ENCODE measurements at places on chromosomes 3 and 15.

DNA sequence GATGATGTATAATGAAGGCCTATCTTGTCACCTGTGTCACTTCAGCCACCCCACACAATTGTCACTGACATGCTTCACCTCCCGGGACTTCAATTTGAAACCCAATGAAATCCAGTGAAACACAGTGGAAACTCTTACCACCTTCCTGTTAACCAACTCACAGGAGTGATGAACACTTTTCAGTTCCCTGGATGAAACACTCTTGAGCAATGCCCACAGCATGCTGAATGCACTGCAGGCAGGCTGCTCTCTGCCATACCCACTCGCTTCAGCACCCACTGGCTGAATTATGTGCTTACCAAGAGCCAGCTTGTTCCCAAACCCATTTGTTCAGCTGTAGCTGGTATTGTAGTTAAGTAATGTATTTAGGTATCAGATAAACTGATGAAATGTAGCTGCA is 47.0 kb downstream of the MAP2K1 start:
- no peaks in the 10 kb centered on the region for H3K27me3 ChIP-seq
- no peaks in the 10 kb centered on the region for H3K36me3 ChIP-seq
- H3K4me3 ChIP-seq: no peak overlapping the region
- DNase-seq: no peak
- H3K27ac ChIP-seq: no peak overlapping the region

GRCh38 chr15:31464216-31465082 is 137.8 kb downstream of the KLF13 start:
- no peaks in the 10 kb centered on the region for H3K4me1 ChIP-seq
- no peaks in the 10 kb centered on the region for H3K36me3 ChIP-seq
- DNase-seq: no peak
- no peak overlapping the region for H3K4me3 ChIP-seq
- no peak overlapping the region for H3K27ac ChIP-seq
- H3K27me3 ChIP-seq: no peaks in the 10 kb centered on the region

DNA sequence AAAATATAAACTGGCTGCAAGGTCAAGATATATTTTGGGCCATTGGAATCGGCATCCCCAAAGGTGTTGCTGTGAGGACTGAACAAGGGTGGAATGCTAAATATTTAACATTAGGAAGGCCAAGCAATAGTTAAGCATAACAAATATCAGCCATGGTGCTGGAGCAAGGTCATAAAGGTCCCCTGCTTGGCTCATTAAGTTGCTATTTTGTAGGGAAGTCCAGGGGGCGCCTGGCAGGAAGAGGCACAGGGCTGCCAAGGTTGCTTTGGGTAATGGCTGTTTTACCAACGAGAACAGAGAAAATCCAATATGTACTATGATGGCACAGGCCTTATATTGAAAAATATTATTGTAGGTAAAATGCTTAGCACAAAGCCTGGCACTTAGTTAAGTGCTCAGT is 62.2 kb downstream of the SLC15A2 start:
- no peaks in the 10 kb centered on the region for H3K4me1 ChIP-seq
- no peak for DNase-seq
- H3K27ac ChIP-seq: no peak overlapping the region

DNA sequence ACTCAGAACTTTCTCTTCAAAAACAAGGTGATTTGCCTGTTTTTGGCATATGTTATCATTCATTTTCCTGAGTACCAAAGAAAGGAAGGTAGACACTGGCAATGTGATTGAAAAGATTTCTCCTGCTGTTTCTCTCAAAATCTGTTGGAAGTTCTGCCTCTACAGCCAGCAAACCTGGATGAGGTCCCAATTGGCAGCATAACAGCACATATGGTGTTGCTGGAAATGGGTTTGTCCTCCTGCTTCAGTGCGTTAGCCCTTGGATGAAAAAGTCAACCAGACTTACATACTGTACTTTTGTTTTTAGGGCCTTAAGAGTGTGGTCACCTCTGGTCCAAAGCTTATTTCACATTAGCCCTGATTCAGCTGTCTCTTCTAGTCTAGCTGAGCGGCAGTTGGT is 237.6 kb upstream of the MME start:
- no peak overlapping the region for H3K4me3 ChIP-seq
- no peak for DNase-seq
- no peaks in the 10 kb centered on the region for H3K36me3 ChIP-seq
- H3K27ac ChIP-seq: no peak overlapping the region
- H3K27me3 ChIP-seq: no peaks in the 10 kb centered on the region
- no peaks in the 10 kb centered on the region for H3K4me1 ChIP-seq

- DNase-seq: no peak
- H3K36me3 ChIP-seq: no peaks in the 10 kb centered on the region
- H3K27me3 ChIP-seq: no peaks in the 10 kb centered on the region
- H3K4me1 ChIP-seq: no peaks in the 10 kb centered on the region
- H3K27ac ChIP-seq: no peak overlapping the region
Observed at GRCh38 chr3:197584733-197585132, 29.0 kb upstream of the BDH1 start.

GRCh38 chr15:29089731-29090616 is 179.6 kb downstream of the NSMCE3 start:
- H3K27ac ChIP-seq: no peak overlapping the region
- no peaks in the 10 kb centered on the region for H3K27me3 ChIP-seq

DNA sequence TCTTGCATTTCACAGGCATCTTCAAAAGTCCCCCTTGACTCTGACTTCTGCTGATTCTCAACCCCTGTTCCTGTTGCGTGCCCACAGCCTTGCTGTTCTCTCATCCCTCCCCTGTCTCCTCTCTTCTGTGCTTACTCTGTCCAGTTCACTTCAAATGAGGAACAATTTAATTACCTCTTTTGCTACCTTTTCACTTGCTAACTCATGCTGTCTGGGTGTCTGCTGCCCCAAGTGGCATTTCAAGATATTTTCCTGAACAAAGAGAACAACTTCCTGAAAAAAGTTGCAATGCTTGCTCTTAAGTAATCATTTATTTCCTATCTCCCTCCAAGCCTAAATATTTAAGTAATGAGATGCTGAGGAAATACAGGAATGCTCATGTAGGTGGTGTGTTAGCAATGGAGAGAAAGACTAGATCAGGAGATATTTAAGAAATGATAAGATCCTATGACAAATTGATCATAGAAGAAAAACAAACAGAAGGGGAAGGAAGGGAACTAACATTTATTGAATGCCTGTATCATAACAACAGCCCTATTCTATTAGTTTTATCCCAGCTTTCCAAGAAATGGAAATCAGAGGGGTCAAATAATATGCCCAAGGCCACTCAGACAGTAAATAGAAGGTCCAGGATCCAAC is 42.2 kb downstream of the SV2B start:
- H3K4me1 ChIP-seq: no peaks in the 10 kb centered on the region
- no peak overlapping the region for H3K4me3 ChIP-seq
- no peak overlapping the region for H3K27ac ChIP-seq
- DNase-seq: no peak
- H3K27me3 ChIP-seq: no peaks in the 10 kb centered on the region
- H3K36me3 ChIP-seq: no peaks in the 10 kb centered on the region

- no peaks in the 10 kb centered on the region for H3K27me3 ChIP-seq
- no peak overlapping the region for H3K4me3 ChIP-seq
- H3K4me1 ChIP-seq: no peaks in the 10 kb centered on the region
- no peaks in the 10 kb centered on the region for H3K36me3 ChIP-seq
- H3K27ac ChIP-seq: no peak overlapping the region
- DNase-seq: no peak
Observed at GRCh38 chr3:185519021-185519420, 20.2 kb upstream of the TMEM41A start.

DNA sequence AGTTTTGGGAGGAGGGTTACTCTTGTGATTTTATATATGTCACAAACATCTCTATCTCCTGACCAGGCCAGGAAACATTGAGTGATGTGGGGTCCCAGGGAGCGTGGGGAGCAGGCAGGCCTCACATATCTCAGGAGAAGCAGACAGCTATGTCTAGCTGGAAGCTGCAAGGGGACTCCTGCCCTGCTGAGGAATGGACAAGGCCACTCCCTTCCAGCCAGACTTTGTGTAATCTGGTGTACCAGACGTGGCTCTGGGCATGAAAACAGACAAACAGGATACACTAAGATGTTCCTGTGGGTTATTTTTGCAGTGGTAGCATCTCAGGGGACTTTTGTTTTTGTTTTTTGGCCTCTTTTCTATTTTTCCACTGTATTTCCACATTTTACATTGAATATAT is 23.2 kb downstream of the CYP8B1 start:
- H3K27ac ChIP-seq: peak overlapping the region; percentile 27
- no peaks in the 10 kb centered on the region for H3K27me3 ChIP-seq
- no peaks in the 10 kb centered on the region for H3K4me1 ChIP-seq
- H3K4me3 ChIP-seq: no peak overlapping the region
- DNase-seq: no peak

GRCh38 chr3:23805633-23806533 is at the start of gene UBE2E1:
Gene UBE2E1, plus strand, starts transcription at chr3:23805955. Its CDS starts 1,315 bp downstream, at chr3:23807270.
- H3K27me3 ChIP-seq: no peaks in the 10 kb centered on the region
- H3K27ac ChIP-seq: peak within 1 kb of the TSS; percentile 97
- H3K36me3 ChIP-seq: no peaks in the 10 kb centered on the region
- peak; percentile 66 for DNase-seq
- H3K4me3 ChIP-seq: peak within 1 kb of the TSS; percentile 95

DNA sequence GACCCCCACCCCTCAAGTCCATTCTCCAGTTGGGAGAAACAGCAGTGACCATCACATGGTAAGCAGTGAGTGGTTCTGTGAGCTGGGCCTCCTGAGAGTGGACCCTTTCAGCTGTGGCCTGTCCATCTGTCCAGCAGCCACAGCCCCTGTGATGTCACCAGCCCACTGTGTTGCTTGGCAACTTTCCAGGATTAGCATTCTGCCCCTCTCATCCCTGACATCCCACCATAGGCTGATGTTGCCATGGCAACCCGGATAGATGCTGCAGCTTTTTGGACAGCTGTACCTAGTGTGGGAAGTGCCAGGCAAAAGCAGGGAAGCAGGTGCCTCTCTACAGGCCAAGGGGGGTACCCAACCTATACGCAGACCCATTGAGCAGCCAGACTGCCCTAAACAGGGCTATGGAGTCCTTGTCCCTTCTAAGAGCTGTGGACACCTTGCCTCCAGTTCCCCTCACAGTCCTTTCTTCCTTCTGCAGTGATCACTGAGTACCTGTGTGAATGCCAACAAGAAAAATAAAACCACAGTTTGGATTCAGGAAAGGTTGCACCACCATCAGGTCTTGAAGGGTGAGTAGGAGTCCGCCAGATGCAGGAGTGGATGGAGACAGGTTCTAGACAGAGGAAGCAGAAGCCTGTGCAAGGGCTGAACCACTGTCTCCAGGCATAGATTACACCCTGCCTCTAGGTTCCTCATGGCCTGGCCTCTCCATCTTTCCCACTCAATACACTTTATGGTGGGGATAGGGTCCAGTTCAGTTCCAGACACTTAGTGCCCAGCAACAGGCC is at the start of gene DNAH1:
TSS of gene DNAH1 (plus strand) at position 343 of the 788 bp plus-strand sequence. CDS start 6,124 bp downstream, outside the sequence.
- no peak within 1 kb of the TSS for H3K4me3 ChIP-seq
- no peaks in the 10 kb centered on the region for H3K36me3 ChIP-seq
- DNase-seq: no peak
- peak within 1 kb of the TSS; percentile 4 for H3K27ac ChIP-seq

- H3K4me3 ChIP-seq: peak overlapping the region; percentile 76
- no peaks in the 10 kb centered on the region for H3K36me3 ChIP-seq
- no peak for DNase-seq
- no peaks in the 10 kb centered on the region for H3K4me1 ChIP-seq
- no peaks in the 10 kb centered on the region for H3K27me3 ChIP-seq
- H3K27ac ChIP-seq: peak overlapping the region; percentile 99
Observed at GRCh38 chr15:70097063-70097320, 725 bp downstream of the TLE3 start.

- no peak for DNase-seq
- H3K27me3 ChIP-seq: no peaks in the 10 kb centered on the region
- H3K4me3 ChIP-seq: no peak overlapping the region
- no peaks in the 10 kb centered on the region for H3K4me1 ChIP-seq
Observed at GRCh38 chr3:51739110-51739509, 32.2 kb downstream of the GRM2 start.

DNA sequence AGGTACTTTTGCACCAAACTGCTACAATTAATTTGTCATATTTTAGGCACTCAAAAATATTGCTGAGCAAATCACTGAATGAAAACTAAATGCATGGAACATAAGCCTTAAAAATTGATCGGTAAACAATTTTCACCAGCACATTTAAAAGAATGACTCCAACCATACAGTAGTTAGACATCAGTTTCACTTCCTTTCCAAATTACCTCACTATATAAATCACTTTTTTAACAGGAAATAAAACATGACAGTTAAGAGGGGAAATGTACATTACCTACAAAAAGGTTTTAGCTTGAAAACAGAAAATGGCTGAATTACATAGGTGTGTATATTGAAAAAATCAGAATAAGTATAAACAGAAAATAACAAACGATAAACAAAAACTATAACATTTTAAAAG is 108.4 kb downstream of the SERPINI1 start:
- H3K36me3 ChIP-seq: no peaks in the 10 kb centered on the region
- H3K27me3 ChIP-seq: no peaks in the 10 kb centered on the region
- H3K4me1 ChIP-seq: no peaks in the 10 kb centered on the region
- no peak overlapping the region for H3K27ac ChIP-seq
